NCI-H2107 (cell line): ENCODE measurements at places on chromosomes 1 and 21.
A peak's percentile ranks its signal among the peaks of the same experiment; 100 is the strongest.

- peak; percentile 5 for DNase-seq
These were observed 160.9 kb downstream of the GABPA start for GRCh38 chr21:25895565-25896205.

- DNase-seq: no peak
These were observed 51.1 kb downstream of the ATP2B4 start for GRCh38 chr1:203677771-203678170.

- no peak for DNase-seq
These were observed 59.5 kb downstream of the KLHDC7A start for GRCh38 chr1:18540136-18540765.

GRCh38 chr1:74199504-74199903 lies 1.5 kb downstream of the FPGT start:
- no peak for DNase-seq
